ENCODE measurements at places on chromosomes 4 and X.
A peak's percentile ranks its signal among the peaks of the same experiment; 100 is the strongest.

GRCh38 chr4:153782581-153782980 is 6.3 kb downstream of the SFRP2 start:
- DNase-seq, result no peak

GRCh38 chr4:1508161-1509160 is 102.2 kb upstream of the NKX1-1 start:
- DNase-seq, result no peak

- DNase-seq, result no peak
These were observed 77.8 kb downstream of the GRID2 start for GRCh38 chr4:92381616-92382015.

GRCh38 chrX:133697656-133698055 is 282.4 kb upstream of the GPC4 start:
- DNase-seq, result no peak

GRCh38 chr4:62274782-62275181 is 1074.7 kb downstream of the ADGRL3 start:
- no peak for DNase-seq

DNA sequence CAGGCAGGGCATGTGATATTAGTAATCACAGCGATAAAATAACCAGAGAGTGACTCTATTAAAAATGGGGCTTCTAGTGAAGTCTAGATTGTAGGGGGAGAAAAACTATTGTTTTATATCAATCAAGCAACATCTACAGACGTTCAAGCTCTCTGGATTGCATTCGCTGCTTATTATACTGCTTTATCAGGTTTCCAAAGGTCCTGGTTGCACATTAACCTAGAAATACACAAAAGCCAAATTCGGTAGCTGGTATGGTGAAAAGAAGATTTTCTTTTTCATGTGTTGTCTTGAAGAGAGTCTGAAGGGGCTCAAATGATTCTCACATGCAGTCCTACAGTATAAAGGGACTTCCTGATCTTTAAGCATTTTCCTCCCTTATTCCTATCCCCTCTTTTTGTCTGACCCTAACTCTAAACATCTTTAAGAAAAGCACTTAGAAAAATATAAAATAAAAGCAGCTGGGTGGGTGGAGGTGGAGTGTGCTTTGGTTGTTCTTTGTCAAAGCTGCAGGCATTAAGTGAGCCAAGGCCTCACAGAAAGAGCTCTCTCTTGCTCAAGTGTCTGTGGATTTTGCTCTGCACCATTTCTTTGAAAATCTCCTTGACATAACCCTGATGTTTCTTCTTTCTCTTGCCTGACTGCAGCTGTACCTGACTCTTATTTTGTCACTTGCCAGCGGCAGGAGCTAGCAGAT is 46.1 kb downstream of the MID1IP1 start:
- no peak for DNase-seq

- no peak for DNase-seq
These were observed 369.1 kb upstream of the CLNK start for GRCh38 chr4:11053601-11054220.

DNA sequence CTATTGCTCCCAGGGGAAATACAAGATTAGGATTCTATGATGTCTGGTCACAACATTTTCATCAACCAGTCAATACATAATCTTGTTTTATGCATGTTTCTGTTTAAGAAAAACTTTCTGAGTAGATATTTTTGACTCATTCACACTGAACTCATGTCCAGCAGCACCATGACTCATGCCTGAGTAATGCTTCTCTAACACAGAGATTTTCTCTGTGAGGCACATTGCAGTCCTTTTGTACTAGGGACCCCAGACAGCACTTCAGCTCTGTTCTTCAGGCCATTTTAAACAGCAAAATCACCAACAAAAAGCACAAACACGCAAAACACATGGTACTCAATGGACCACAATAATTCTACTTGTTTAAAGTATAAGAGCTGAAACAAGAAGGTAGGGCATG is 83.6 kb downstream of the MXRA5 start:
- peak; percentile 92 for DNase-seq

DNA sequence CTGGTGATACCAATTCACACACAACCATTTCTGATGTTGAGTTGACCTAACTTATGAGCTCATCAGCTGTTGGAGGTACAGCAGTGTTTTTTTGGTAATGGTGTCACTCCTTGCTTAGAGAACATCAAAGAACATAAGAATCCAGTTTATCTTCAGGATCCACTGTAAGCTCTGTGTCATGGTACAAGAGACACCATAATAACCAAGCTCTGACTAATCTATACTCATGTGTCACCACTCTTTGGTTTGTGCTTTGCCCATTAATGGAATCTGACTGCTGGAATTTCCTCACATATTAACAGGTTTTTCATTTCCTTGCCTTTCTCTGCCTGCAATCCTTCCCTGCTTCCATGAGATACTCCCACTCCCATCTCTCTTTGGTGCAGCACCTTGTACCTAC is 735.1 kb upstream of the LCORL start:
- DNase-seq, result peak; percentile 39

DNA sequence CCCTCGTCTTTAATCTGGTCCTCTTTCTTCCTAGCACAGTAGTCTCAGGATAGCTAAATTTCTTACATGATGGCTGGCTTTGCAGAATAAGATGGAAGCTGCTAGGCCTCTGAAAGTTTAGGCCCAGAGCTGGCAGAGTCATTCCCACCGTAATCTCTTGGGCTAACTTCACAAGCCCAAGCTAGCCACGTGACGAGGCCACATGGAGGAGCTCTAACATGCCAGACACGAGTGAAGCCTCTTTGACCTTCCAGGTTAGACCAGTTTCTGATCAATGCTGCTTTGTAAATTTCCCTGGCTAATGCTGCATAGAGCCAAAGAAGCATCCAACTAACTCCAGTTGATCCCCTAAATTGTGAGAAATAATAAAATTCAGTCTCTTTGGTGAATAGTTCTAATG is 9.5 kb upstream of the CENPE start:
- DNase-seq, result peak; percentile 10

DNA sequence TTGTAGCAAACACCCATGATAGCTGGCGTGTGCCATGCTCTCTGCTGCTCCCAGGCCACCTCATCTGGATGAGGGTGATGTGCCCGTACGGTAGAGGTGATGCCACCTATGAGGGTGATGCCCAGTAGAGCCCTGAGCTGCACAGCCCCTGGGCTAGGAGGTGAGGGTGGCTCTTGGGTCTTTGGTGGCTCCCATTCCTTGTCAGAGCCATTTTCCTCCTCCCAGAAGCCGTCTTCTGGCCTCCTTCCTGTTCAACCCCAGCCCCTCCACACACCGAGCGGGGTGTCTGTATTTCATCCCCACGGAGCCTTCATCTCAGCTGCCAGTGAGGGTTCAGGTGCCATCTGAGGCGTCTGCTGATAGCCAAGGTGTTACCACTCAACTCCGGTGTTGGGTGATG is 12.0 kb upstream of the TNIP2 start:
- DNase-seq, result no peak

- DNase-seq, result peak; percentile 58
These were observed 133.1 kb downstream of the CORIN start for GRCh38 chr4:47704693-47705325.

- peak; percentile 54 for DNase-seq
These were observed 89.8 kb upstream of the ACSL4 start for GRCh38 chrX:109822861-109823260.

- DNase-seq, result no peak
These were observed 21.6 kb upstream of the UBA1 start for GRCh38 chrX:47171996-47172395.

DNA sequence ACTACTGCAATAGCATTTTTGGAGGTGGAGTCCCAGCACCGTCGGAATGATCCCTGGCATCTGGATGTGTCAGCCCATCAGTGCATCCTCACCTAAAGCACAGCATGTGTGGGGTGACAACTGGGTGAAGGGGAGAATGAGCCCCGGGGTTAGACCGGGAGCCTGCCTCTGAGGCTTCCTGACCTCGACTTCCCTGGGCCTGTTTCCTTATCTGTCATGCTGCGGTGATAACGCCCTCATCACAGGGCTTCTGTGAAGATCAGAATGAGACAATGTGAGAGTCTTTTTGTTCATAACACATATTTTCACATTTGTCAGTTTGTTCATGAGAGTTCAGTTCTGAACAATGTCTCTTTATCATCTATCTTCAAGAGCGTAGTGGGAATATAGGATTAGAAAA is 31.1 kb upstream of the PDLIM3 start:
- DNase-seq, result no peak

- DNase-seq, result no peak
These were observed 1.8 kb downstream of the LNX1 start for GRCh38 chr4:53589511-53589910.

DNA sequence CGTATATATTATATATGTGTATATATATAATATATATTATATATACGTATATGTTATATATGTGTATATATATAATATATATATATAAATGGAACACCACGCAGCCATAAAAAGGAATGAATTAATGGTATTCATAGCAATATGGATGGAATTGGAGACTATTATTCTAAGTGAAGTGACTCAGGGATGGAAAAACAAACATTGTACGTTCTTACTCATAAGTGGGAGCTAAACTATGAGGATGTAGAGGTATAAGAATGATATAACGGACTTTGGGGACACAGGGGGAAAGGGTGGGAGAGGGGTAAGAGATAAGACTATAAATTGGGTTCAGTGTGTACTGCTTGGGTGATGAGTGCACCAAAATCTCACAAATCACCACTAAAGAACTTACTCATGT is 1388.9 kb downstream of the C4orf33 start:
- peak; percentile 21 for DNase-seq

- peak; percentile 2 for DNase-seq
These were observed 36.7 kb upstream of the TMEM164 start for GRCh38 chrX:109966246-109966645.

DNA sequence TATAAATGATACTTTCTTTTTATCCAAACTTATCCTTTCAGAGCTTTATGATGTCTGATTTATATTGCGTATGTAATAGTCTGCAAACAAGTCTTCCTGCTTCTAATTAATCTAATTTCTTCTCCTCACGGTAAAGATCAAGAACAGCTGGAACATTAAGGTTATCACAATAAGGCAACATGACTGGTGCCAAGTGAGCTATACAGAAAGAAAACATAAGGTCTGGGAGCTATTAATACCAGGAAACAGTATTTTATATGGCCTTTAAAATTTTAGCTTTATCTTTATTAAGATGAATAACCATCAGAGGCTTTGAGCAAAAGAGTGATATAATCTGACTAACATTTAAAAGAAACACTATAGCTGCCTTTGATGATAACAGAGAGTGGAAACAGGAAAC is 28.7 kb upstream of the CABS1 start:
- DNase-seq, result no peak

GRCh38 chr4:13981499-13981898 is 354.0 kb upstream of the BOD1L1 start:
- DNase-seq, result no peak

DNA sequence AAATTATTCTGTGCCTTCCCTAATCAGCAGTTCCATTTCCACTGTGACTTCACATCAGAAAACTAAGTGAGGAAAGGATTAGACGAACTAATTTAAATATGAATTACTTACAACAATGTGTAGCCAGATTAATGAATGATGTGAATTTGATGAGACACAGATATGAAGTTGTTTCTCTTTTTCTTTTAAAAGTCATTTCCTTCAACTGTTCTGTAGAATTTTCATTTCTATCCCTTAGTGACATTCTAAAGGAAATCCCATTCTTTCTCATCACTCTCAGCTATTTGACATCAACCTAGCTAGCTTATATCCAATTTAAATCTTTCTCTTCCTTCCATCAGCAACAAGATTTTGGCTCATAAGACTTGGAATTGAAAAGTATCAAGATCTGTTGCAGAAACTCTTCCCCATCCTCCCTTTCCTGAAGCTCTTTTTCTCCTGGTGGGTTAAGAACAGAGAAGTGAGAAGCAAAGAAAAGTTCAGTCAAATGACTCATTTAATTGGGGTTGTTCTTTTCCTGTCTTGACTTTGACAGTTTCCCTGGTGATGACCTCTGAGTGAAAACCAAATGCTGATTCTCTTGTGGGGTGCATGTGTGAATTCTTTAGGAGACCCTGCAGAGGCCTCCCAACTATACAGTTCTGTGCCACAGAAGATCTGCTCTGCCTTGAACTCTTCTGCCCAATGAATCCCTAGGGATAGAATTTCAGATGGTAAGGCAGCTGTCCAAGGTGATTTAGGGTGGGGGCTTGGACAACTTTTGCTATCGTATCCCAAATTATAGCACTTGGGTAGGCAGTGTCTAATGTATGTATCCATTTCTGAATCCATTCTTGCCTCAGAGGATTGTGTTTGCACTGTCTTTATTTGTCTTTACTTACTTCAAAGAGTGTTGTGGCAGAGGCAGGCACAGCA is 232.5 kb upstream of the GPRIN3 start:
- peak; percentile 36 for DNase-seq

DNA sequence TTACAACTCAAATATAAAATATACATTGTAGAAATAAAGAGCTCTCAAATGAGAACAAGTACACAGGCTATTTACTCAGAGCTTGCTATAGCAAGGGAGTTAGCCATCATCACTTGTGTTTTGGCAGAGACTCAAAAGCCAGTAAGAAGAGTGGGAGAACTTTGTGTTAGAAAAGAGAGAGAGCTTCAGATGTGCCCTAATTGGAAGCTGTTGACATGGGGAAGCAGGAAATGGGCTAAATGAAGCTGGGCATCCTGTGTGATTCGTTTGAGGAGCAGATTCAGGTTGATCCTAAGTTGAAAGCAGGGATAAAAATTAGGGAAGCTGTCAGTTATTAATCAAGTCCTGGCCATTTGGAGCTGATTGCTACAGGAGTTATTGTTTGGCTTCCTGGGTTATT is 207.4 kb upstream of the MAOA start:
- no peak for DNase-seq

GRCh38 chr4:146343199-146343598 is 128.9 kb downstream of the REELD1 start:
- no peak for DNase-seq

GRCh38 chrX:1596676-1597344 is 5.4 kb downstream of the AKAP17A start:
- DNase-seq, result no peak

DNA sequence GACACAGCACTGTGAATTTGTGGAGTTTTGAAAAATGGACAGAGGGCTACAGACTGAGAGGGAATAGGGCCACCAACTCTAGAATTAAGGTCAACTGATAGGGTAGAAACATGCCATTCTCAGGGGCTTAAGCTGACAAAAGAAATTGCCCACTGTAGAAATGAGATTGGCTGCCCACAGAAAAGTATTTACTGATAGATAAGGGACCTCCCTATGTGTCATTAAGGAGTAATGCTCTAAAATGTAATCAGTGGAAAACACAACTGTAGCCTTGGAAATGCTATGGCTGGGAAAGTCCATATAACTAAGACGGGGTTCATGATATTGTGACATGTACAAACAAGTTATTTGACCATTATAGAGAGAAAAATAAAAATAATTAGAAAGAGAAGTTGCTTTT is 4.6 kb downstream of the RTL9 start:
- DNase-seq, result no peak
